ENCODE measurements at places on chromosomes 11 and 22.

- no peak for DNase-seq
These were observed 888.9 kb downstream of the BRD1 start for GRCh38 chr22:48938741-48939140.

GRCh38 chr22:37625737-37626136 is 13.7 kb upstream of the SH3BP1 start:
- no peak for DNase-seq

DNA sequence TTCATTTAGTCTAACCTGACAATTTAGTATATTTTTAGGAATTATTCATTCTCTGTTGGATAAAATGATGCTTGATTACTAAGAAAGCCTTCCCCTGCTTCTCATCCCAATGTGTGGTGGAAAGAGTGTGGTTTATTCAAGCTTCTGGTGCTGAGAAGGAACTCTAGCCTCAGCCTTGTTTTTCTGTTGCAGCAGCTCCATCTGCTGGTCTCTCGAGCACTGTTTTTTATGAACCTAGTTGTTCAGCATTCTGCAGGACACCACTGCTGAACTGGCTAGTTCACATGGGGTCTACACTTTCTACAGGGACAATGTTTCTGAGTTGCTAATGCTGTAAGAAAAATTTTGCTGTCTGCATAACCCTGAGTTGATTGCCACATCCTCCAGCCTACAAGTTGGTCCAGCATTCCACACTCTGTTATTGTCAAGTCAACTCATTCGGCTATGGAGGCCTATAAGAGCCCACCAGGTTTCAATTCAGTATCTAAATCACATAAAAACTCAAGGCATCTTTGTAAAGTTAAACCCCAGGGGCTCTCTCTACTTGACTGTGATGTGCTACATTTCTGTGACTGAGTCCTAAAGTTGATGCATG is 14.3 kb downstream of the OR2AG2 start:
- no peak for DNase-seq

DNA sequence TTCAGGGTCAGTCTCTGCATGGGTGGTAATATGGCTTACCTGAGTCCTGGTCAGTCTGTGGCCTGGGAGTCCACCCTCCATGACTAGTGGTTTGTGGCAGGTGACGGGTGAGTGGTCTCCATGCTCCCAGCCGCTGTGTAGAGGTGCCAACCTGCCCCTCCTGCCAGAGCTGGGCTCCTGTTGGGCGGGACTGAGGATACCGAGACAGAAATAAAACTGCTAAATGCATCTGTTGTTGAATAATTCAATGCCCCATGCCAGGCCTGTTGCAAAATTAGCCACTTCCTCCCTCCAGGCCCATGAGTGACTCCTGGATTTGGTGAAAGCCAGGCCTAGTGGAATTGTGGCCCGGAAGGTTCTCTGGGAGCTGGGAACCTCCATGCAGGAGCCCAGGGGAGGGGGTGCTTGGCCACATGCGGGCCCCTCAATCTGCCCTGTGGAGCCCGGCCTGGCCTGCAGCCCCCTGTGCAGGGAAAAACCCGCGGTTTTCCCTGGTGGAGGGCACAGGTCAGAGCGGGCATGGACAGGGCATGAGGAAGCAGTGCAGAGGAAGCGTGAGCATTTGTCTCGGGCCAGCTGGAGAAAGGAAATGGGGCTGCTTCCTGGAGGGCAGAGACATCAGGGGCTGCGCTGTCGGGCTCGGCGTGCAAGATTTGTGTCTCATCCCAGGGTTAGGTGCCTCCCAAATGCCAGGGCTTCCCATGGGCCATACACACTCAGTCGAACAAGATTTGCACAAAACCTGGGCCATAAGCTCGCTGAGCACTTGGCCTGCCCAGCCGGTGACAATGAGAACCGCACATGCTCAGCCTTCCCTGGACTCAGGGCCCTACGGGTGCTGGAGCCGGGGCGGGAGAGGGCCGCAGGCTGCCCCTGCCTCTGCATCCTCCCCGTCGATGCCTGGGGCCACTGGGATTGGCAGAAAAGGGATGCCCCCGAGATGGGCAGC is 66.9 kb downstream of the KCNQ1 start:
- DNase-seq = no peak

- DNase-seq = no peak
These were observed 761 bp upstream of the NXF1 start for GRCh38 chr11:62805961-62806441.

DNA sequence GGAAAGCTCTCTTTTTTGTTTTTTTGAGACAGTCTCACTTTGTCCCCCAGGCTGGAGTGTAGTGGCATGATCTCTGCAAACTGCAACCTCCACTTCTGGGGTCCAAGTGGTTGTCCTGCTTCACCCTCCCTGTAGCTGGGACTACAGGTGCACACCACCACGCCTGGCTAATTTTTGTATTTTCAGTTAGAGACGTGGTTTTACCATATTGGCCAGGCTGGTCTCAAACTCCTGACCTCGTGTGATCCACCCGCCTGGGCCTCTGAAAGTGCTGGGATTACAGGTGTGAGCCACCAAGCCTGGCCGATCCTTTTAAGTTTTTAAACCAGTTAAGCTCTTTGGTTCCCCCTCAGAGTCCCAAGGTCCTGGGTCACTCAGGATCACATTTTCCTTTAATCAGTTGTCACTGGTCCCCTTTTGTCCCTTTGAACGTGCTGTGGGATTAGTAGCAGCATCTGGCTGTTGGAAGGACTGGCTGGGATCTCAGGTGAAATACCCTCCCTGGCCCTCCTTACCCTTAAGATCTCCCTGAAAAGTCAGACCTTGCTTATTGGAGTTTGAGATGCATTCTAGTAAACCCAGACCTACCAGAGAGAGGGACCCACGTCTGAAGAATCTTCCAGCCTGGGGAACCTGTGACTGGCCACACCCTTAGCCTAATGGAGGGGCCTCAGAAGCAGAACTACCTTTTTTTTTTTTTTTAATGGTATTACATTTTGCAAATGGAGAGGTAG is 8.1 kb downstream of the MALAT1 start:
- no peak for DNase-seq

GRCh38 chr11:12381875-12382274 is 4.5 kb downstream of the PARVA start:
- DNase-seq = no peak

DNA sequence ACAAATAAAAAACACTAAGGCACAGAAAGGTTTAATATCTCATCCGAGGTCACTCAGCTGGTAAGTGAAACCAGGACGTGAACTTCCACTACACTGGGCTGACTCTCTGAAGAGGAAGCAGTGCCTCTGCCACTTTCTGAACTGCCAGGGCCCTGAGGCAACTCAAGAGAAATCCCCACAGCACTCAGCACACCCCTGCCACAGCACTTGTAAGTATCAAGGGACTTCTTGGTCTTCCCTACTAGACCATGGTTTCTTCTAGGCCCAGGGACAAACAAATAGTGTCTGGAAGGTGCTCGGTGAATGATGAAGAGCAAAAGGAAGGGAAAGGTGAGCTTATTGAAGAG is 49.7 kb downstream of the RPL27A start:
- DNase-seq = no peak

- no peak for DNase-seq
These were observed 159.2 kb upstream of the DDI1 start for GRCh38 chr11:103877221-103877620.

GRCh38 chr22:41574847-41575381 is 14.1 kb downstream of the CSDC2 start:
- no peak for DNase-seq

DNA sequence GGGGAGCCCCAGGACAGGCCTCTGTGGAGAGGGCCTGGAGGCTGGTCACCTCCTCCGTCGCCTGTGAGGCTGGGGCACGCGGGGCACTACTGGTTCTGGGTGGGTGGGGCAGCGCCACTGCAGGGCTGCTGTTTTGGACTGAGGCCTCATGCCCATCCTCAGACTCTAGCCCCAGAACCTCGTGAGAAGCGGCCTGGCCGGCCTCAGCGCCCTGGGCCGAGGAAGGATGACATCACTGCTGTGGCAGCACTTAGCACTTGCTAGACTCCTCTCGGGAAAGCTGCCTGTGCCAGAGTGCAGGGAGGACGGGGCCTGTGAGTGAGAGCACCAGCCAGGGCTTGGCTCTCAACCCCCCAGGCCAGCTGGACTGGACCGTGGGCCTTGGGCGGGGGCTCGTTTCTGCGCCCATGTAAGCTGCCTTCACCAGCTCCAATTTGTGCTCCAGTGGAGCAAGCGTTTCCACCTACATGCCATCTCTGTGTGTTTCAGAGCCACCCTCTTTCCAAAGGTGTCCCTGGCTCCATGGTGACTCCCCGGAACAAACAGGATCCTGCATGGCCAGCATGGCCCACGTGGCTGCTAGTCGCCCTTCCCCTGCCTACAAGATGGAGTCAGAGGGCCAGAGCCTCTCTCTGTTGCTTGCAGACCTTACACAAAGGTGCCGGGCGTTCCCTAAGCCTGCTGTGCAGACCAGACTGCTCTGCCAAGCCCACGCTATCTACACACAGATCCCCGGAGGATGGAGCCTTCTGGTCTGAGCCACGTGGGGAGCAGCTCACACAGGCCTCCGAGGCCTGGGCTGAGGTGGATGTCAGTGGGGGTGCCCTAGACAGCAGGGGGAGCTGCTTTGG is 102.9 kb downstream of the CTTN start:
- DNase-seq = no peak

GRCh38 chr22:44804327-44804726 is 52.0 kb downstream of the ARHGAP8 start:
- no peak for DNase-seq

DNA sequence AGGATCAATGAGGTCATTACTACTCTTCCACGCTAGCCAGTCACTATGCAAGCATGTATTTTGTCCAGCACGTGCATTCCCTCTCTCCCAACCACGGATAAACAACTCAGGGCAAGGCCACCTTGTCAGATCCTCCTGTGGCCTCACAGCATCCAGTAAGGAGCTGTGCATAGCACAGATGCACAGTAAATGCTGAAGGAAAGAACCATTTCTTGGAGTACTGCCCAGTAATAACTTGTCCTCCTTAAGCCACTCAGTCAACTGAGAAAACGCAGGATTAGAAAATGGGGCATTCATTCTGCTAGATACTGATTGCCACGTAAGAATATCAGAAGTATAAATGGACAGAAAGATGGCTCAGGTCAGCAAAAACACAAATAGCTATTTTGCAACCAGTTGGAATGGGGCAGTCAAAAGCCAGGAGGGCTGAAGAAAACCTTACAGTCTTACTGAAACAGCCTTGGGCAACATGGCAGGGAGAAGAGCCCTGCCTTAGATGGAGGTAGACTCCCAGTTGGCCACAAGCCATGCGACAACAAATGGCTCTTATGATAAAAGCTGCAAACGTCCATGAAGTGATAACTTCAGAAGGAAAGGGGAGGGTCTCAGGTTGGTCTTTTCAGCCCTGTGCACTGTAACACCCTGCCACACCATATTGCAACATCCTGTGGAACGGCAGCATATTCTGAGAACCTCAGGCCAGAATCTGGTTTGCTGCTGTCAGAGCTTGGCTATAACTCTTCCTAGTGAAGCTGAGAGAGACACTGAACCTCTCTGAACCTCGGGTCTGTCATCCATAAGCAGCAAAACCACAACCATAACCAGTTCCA is 23.0 kb downstream of the PC start:
- DNase-seq = no peak

GRCh38 chr11:45848654-45849081 is 1.4 kb downstream of the CRY2 start:
- no peak for DNase-seq

Data from NCI-H187 (cell line).